ENCODE measurements at places on chromosomes 4 and X.

DNA sequence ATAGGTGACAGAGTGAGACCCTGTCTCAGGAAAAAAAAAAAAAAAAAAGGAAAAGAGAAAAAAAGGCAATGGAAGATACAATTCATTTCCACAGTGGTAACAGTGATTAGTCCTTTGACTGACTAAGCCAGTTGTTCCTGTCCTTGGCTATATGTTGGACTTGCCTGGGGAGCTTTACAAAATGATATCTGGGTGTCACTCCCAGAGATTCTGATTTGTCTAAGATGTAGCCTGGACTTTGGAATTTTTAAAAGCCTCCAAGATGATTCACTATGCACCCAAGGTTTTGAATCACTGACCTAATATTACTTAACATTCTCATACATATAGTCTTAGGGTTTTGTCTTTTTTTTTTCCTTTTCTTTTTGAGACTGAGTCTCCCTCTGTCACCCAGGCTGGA lies 16.9 kb downstream of the HELQ start:
- DNase-seq = no peak

DNA sequence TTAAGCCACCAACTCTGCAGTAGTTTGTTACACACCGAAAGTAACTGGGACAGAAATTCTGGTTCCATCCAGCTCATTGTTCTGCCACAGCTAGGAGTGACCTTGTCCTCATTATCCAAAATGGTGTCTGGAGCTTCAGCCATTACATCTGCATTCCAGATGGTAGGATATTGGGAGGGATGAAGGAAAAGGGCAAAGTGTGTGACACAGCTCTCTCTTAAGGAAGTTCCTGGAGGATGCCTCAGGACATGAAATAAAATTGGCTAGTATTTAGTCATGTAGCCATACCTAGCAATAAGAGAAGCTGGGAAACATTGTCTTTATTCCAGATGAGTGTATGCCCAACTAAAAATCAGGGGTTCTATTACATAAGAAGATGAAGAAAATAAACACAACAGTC lies 262.0 kb downstream of the BCOR start:
- no peak for DNase-seq

GRCh38 chrX:20530406-20530921 lies 263.8 kb upstream of the RPS6KA3 start:
- peak; percentile 55 for DNase-seq

DNA sequence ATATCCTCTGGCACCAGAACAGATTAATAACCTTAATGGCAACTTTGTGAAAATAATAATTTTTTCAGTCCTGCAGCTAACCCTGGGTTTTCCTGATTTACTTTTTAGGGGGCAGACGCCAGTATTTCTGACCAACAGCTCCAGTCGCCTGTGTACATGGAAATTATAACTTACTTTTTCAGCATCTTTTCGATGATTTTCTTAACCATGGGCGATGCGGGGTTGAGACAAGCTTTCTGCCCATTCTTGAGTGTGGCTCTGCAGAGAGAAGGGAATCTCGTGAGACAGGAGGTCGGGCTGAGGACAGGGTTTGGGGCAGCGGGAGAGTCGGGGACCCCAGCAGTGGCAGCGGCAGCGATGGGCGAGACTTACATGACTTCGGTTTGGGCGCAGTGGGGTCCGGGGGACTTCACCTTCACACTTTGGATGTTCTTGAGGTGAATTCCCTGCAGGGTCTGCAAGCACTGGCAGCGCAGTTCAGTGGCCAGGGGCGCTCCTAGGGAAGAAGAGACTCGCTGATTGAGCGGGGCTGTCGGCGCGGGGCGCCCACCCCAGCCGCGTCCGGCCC lies 484 bp downstream of the CXCL2 start:
- no peak for DNase-seq

DNA sequence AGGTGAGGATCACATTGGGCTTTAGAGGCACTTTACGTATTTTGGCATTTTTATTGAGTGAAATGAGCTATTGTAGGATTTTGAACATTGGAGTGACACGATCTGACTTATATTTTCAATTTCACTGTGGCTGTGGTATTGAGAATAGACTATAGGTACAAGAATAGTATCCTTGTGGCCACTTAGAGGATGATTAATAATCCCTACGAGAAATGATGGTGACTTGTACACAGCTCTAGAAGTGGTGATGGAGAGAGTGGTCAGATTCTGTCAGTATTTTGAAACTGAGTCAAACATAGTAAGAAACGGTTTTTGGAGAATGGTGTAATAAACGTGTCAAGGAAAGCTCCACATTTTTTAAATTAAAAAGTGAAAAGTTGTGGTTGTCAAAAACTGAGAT lies 494.7 kb downstream of the EPHA5 start:
- DNase-seq = no peak

DNA sequence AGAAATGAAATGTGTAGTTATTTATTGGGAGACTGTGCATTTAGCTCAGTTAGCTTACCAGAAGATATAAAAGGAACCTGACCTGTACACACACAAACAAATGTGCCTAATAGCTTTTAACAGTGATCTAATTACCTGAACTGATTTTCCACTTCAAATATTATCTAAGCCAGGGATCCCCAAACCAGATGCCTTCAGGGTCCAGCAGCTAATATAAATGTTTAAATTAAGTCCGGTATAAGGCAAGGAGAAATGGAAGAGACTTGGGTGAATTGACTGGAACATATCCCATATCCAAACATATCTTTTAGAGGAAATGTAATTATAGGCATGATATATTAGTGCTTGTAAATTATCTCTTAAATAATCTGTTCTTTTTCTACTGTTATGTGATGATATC lies 66.7 kb downstream of the CNKSR2 start:
- no peak for DNase-seq

DNA sequence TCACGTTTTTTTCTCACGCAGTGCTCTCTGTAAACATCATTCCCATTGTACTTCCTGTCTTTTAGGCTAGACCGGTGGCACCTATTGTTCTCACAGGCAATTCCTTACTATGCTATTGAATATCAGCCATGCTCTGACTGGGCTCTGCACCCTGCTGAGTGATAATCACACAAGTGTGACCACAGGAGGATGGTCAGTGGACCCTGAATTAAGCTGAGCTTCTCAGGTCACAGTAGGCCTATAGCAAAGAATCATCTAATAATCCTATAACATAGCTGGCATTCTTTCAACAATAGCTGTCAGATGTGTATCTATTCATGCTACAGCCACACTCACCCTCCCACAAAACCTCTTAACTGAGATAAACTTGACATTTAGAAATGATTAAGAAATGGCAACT lies 2399.8 kb upstream of the TENM3 start:
- no peak for DNase-seq

DNA sequence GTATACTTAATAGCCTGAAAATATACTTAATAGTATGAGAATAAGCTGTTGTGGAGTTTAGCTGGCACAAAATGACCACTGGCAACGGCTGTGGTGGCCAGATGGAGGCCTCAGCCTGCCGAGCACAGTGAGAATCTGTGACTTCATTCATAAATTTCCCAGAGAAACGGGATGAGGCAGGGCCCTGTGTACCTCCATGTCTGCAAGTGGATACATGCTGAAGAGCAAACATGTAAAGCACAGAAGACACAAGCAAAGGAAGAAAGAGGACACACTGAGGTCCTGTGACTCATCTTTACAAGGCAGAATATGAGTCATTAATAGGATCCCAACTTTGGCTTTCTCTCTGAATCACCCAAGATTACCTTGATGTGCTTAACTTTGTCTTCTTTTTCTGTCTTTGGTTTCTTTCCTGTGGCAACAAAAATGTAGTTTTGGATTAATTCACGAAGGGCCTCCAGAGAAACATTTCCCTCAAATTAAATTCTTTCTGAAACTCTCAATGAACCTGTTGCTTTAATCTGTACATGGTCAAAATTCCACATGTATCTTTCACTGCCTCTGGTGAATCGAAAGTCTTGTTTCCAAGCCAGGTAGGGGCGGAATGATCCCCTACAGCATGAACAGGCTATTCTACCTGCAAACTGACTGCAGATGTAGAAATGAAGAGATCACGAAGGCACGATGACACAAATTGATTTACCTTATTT lies 56.4 kb downstream of the IRF2 start:
- DNase-seq = peak; percentile 77

DNA sequence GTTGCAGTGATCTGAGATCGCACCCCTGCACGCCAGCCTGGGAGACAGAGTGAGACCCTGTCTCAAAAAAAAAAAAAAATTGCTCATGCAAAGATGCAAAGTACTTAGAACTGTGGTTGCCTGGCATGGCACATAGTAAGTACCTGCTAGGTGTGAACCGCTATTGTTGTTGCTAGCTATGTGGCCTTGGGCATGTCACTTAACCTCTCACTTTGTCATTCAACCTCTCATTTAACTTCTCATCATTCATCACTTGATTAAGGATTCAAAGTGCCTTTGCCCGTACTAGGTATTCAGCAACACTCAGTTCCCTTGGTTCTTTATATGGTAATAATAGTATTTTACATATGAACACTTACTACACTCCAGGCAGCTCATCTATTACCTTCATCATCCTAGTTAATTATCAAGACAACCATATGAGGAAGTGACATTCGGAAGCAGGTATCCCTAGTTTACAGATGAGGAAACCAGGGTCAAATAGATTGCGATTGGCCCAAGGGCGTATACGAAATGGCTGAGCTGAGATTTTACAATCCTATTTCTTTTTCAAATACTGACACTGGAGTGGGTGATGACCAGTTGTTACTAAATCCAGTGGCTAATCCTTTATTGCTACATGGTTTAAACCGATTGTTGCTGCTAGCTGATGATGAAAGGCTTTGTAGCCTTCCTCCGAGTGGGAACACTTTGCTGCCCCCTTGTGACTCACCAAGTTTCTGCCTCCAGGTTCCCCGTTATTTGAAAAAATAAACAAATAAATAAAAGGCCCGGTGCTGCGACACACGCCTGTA lies 28.8 kb upstream of the SOWAHD start:
- peak; percentile 15 for DNase-seq

- no peak for DNase-seq
Observed at GRCh38 chr4:67604749-67605148, 46.2 kb downstream of the STAP1 start.

DNA sequence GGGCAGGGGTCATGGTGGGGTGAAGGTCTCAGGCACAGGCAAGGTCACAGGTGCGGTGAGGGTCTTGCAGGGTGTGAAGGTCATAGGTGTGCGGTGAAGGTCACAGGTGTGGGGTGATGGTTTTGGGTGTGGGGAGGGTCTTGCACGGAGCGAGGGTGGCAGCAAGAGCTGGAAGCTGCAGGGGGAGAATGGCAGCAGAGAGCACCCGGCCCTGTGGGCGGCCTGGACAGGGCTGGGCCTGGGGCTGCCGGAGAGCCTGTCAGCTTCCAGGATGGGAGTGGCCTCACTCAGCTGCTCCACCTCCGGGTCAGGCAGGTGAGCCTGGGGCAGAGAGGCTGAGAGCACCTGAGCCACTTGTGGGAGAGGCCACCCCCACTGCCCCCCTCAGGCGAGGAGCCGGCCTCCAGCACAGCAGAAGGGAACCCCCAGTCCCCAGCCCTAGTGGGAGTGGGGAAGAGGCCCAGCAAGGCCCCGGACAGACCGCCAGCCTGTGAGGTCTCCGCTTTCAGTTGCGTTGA lies 1.5 kb downstream of the MSANTD1 start:
- DNase-seq = no peak

DNA sequence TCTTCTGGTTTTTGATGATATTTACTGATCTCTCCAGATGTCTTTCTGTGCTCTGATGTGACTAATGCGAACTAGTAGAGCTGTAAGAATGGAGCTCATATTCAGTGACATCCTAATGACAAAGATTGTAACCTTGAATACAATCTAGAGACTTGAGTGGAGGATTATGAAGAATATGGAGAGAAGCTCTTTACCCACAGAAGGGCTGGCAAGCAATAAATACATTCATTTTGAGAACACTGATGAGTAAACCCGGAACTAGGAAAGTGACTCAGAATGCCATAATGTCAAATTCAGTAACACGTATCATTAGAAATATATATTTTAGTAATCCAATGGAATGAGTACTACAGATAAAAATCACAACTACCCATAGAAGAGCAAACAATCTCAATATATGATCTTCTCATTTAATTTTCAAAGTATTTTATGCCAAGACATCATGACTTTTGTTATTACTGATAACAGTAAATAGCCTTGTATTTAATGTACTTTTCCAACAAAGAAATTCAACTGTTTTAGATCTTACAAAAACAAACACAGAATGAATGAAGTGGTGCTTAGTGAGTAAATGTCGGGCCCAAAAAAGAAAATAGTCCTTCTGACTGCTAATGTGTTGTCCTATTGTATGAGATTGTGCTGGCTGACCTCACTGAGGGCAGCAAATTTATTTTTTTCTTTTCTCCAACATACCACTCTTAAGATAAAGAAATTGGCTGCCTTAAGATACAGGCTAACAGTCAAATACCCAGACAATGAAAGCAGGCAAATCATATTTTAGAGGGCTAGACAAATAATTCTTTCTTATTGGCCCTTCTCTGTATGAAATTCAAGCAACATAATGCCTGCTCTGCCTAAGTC lies 49.2 kb upstream of the HDAC8 start:
- DNase-seq = no peak
